ENCODE measurements at places on chromosomes 2 and 18.
A peak's percentile ranks its signal among the peaks of the same experiment; 100 is the strongest.

GRCh38 chr2:17583646-17584045 lies 43.1 kb downstream of the VSNL1 start:
- no peak for DNase-seq

- peak; percentile 9 for DNase-seq
These were observed 31.0 kb upstream of the SLC3A1 start for GRCh38 chr2:44244135-44244871.

GRCh38 chr18:42296723-42297122 lies 341.7 kb downstream of the PIK3C3 start:
- no peak for DNase-seq

DNA sequence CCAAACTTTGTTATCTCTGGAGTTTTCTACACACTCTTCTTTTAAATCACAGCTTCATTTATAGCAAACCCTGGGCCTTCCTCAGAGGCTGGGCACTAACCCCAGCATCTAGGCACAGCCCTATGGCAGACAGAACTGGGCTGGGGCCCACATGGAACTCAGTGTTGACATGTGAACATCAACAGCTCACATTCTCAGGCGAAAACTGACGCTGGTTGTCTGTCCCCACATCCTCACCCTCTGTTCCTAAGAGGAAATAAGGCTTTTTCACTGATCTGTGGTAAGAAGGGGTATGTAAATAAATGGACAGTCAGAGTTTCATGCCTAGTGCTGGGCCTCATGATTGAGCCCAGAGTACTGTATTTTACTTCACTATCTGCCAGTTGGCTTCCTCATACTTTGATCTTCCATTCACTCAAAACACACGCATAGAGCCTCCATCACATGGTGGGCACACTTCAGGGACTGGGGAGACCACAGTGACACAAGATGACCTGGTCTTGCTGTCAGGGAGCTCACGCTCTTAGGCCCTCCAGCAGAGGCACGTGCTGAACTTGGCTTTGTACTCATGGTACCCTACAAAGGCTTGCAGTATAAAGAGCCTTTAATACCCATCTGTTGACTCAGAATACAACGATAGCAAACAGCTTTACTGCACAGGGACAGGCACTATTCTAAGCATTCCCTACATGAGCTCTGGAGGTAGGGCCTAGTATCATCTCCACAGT lies 43.0 kb downstream of the EFEMP1 start:
- DNase-seq, result no peak

DNA sequence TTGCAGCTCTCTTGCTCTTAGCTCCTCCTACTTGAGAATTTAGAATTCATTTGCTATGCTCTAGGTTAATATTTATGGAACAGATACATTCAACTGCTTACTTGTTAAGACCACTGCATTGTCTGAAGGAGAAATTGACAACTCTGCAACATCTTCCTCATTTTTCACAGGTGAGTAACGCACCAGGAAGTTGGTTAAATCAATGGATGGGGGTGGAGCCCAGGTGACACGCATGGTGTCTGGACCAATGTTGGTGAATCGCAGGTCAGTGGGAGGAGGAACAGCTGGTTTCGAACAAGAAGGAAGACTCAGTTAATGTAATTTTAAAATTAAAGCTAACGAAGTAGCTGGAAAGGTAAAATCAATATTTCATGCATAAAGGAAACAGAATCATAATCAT lies 44.3 kb downstream of the FN1 start:
- DNase-seq, result no peak

GRCh38 chr2:128410035-128410757 lies 91.5 kb upstream of the HS6ST1 start:
- DNase-seq, result no peak

DNA sequence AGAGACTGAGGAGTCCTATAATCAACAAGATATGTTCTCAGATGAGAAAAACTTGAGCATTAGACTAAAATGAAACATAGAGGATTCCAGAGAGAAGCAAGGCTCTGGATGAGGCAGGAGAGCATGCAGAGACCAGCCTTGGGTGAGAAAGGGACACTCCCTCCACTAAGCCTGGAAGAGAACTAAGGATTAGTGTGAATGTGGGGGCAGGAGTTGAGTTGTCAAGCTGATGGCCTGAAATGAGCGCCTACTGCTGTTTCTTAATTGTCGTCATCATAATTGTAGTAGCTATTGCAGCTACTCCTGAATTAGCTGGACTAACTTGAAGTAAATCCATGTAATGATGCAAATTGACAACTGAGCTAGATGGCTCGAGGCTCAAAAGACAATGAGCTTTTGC lies 114.1 kb downstream of the PKP4 start:
- no peak for DNase-seq

- DNase-seq, result no peak
These were observed 30.0 kb downstream of the TRAF3IP1 start for GRCh38 chr2:238350150-238350897.

DNA sequence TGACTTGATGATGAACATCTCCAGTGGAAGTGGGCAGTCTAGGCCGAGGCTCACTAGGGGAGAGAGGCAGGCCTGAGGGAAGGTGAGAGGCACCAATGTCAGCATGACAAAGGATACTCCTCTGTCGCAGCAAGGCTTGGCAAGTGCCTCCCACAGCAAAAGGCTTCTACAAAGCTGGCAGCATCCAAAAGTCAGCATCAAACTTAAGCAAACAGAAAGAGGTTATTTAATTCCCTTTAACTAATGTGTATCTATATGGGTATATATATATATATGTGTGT lies 41.6 kb downstream of the NIFK start:
- DNase-seq, result no peak

- DNase-seq, result no peak
These were observed 318.7 kb upstream of the ATP5MC3 start for GRCh38 chr2:175500255-175500654.

- DNase-seq, result peak; percentile 20
These were observed 64.3 kb downstream of the BABAM2 start for GRCh38 chr2:27954771-27955383.

GRCh38 chr2:225002039-225002655 lies 40.1 kb downstream of the DOCK10 start:
- DNase-seq, result no peak

GRCh38 chr2:39537150-39537549 lies 100.1 kb upstream of the MAP4K3 start:
- no peak for DNase-seq

DNA sequence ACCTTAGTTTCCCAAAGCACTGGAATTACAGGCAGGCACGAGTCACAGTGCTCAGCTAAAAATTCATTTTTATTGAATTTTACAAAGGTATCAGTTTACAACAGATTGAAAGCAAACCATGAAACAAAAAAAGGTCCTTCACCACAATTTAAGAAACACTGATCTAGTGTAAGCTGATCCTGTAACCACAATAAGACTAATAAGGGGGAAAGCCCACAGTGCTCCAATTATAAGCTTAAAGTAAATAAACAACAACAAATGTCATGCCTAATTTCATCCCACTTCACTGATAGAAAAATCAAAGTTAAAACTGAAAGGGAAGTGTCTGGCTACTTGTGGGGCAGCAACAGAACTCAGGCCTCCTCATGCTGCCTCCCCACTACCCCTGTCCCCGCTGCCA lies 49.2 kb downstream of the ICA1L start:
- no peak for DNase-seq

DNA sequence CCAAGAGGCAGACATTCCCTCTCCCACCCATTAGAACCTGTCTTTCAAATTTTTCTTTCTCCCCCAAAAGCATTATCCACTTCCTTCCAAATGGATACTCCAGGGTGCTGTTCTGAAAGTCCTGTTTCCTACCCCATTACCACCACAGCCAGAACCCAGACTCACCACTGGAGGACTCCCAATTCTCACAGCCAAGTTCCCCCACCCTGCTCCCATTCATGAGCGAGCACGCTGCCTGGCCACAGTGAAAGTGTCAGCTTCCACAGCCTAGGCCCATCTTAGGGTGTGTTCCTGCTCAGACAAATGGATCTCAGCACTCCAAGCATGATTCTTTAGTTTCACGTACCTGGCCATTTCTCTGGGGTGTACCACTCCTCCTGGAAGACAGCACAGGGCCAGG lies 3.8 kb upstream of the ANKRD53 start:
- DNase-seq, result no peak

- no peak for DNase-seq
These were observed 770 bp downstream of the ZNF396 start for GRCh38 chr18:35376393-35376741.

All from activated T-helper 1 cell treated with anti-CD3 and anti-CD28 coated beads, Interleukin-2, amount 50 U/mL, for 16 hours (primary cell).